ENCODE measurements at places on chromosomes 5 and 9. TPM values are rescaled to one million over a fixed set of nuclear protein-coding genes. Genes with fewer than 3 reads are reported as not detected.

ZBED3 gene
- 1.4 TPM for total RNA-seq

ORM2 gene
- total RNA-seq, result not detected

MYORG gene
- 1.4 TPM for total RNA-seq

HMGXB3 gene
- 35.4 TPM for total RNA-seq

OBP2B gene
- total RNA-seq, result not detected

BTNL3 gene
- not detected for total RNA-seq

CNTLN gene
- total RNA-seq, result 0.11 TPM

C5orf58 gene
- total RNA-seq, result not detected

PDE6A gene
- not detected for total RNA-seq

DMAC1 gene
- total RNA-seq, result 38.0 TPM

SGCD gene
- not detected for total RNA-seq

RORB gene
- not detected for total RNA-seq

HAVCR2 gene
- total RNA-seq, result 2.7 TPM

TRIM41 gene
- 40.7 TPM for total RNA-seq

ELAVL2 gene
- not detected for total RNA-seq

VLDLR gene
- total RNA-seq, result 0.38 TPM

FOXD4 gene
- total RNA-seq, result 0.30 TPM

ANKRD18B gene
- total RNA-seq, result 1.9 TPM

PRRX2 gene
- total RNA-seq, result not detected

ITGA2 gene
- total RNA-seq, result 1.6 TPM

PDLIM4 gene
- not detected for total RNA-seq

MORN5 gene
- not detected for total RNA-seq

IFNE gene
- not detected for total RNA-seq

ASTN2 gene
- total RNA-seq, result 5.9 TPM

CFAP90 gene
- total RNA-seq, result not detected

FNIP1 gene
- 35.9 TPM for total RNA-seq

CA9 gene
- total RNA-seq, result not detected

SEMA6A gene
- not detected for total RNA-seq
